IPS DF 19.7 (cell line): ENCODE measurements at places on chromosomes 1 and 21.

GRCh38 chr1:156480411-156481192 is 20.0 kb downstream of the MEF2D start:
- no peak for DNase-seq

DNA sequence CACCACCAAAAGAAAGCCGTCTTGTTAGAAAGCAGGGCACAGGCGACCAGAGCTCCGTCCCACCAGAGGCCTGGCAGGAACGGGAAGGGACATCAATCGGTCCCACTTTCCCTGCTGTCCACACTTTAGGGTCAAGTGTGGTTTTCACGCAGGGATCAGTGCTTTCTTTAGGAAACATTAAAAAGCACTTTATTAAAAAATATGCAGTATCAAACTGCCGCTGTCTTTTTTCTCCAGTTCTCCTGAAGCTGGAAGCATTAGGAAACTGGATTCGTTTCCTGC is 437 bp downstream of the IFNLR1 start:
- DNase-seq, result no peak

DNA sequence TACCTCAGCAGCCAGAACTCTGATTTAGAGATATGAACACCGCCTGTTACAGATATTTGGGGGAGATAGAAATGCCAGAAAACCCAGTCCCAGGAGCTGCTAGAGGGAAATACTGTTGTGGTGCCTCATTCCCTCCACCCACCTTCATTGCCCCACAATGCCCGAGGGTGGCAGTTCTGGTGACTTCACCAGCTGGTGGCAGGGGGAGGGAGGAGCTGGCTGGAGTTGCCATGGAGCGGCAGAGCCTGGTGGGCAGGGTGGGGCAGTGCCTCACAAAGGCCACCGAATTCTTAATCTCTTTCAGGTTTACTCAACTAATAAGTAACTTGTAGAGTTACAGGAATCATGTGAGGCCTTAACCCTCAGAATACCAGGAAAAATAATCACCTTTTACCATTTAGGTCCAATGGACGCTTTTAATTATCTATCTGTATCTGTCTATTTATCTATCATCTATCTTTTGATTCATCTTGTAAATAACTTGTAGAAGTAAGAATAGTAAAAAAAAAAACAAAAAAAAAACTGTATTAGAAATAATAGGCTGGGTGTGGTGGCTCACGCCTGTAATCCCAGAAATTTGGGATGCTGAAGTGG is 11.7 kb upstream of the S100A11 start:
- no peak for DNase-seq

GRCh38 chr1:48873944-48874343 is 97.3 kb upstream of the BEND5 start:
- no peak for DNase-seq

DNA sequence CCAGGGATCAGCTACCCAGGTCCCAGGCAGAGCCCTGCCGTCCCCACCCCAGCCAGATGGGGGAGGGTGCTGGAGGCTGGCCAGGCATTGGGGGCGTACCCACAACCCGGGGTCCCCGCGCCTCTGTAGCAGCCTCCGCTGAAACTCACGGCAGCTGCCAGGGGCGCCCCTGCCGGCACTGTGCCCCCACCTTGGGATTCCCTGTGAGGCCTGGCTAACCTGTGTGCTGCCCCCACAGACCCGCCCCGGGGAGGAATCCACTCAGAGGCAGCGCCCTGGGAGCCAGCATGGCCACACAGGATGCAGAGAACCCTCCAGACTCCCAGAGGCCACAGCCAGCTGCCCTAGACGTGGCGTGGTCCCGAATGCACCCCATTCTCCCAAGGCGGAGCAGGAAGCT is 3.8 kb downstream of the DVL1 start:
- DNase-seq, result no peak
